ENCODE measurements at places on chromosomes 7 and 10. TPM values are rescaled to one million over a fixed set of nuclear protein-coding genes. Genes with fewer than 3 reads are reported as not detected.

DNA sequence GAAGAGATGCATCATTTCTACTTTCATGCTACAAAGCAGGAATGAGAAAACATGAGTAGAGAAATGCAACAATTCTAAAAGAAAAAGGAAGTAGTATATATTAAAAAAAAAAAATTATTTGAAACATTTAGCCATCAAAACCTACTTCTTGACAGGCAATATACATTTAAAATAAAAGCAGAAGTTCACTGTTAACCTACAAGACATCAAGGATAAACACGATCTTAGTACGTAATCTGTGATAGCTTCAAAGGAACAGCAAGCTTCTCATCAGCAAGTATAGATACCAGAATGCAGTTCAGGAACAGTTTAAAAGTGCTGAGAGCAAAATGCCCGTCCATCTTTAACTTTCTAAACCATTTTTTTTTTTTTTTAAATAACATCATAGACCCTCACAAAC lies 36.9 kb downstream of the MALSU1 start:
- DNase-seq: no peak

GRCh38 chr10:31867646-31868045 lies 61.0 kb downstream of the ARHGAP12 start:
- DNase-seq: no peak

- DNase-seq: peak; percentile 62
Measured at GRCh38 chr10:72087969-72088888, at the start of gene SPOCK2. Gene SPOCK2, minus strand, starts transcription at chr10:72088551. Its CDS starts 223 bp downstream, at chr10:72088328.

- no peak for DNase-seq
Measured at GRCh38 chr10:27134371-27134770, 19.8 kb downstream of the YME1L1 start.

DNA sequence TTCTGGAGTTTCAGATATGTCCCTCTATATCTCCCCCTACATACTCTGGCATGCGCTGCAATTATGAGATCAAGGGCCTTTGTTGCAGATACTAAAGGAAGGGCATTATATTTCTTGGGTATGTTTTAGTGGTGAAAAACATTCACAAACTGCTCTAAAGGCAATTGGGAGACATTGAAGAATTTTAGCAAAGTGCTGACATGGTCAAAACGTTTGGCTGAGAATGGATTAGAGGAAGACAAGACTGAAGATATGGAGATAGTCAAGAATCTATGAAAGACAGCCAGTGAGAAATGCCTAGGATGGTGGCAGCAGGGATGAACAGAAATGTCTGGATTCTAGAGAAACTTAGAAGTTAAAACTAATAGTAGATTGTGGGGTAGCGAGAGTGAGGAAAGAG lies 104.5 kb upstream of the CABCOCO1 start:
- DNase-seq: no peak

DNA sequence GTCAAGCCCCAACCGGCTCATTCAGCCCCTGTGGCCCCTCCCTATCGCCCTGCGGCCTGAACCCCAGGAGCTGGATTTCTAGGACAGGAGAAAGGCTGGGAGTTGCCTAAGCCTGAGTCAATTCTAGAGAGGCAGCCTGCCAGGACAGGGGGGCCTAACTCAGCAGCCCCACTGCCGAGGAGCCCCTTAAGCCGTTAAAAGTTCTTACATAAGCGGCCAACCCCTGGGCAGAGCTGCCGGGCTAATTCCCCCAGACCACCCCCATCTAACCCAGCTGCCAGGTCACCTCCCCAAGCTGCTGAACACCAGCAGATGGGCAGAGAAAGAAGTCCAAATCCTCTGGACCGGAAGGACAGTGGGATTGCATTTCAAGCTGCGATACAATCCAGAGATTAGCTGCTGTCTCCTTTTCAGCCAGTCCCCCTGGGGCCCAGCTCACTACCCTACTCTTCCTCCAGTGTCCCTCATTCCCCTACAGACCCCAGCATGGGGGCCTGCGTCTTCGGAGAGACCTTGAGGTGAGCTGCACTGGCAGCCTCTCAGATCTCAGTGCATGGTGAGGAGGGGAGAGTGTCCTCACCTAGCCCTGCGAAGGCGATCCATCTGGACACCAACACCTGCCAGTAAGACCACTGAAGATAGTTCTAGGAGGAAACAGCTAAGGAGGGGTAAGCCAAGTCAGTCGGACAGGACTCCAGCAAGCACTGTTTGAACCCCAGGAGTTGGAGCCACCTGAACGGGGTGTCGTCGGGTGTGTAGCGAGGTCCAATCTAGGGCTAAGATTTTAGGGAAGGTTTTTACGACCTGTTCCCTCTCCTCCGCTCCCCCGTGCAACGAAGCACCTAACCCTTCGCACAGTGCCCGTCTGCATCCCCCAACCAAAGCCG lies 830 bp downstream of the IMPDH1 start:
- DNase-seq: no peak

- no peak for DNase-seq
Measured at GRCh38 chr10:70137927-70138883, 5.6 kb upstream of the AIFM2 start.

DNA sequence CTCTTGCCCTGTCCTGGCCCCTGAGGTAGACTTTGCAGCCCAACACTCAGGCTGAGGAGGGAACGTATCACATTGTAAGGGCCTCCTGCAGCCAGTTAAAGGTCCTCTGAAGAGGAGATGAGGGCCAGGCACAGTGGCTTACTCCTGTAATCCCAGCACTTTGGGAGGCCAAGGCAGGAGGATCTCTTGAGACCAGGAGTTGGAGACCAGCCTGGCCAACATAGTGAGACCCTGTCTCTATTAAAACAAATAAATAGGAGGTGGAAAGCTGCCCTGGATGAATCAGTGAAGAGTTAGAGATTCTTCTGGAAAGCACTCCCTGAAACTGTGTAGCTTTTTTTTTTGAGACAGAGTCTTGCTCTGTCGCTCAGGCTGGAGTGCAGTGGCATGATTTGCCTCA lies 2.3 kb upstream of the C10orf62 start:
- no peak for DNase-seq

DNA sequence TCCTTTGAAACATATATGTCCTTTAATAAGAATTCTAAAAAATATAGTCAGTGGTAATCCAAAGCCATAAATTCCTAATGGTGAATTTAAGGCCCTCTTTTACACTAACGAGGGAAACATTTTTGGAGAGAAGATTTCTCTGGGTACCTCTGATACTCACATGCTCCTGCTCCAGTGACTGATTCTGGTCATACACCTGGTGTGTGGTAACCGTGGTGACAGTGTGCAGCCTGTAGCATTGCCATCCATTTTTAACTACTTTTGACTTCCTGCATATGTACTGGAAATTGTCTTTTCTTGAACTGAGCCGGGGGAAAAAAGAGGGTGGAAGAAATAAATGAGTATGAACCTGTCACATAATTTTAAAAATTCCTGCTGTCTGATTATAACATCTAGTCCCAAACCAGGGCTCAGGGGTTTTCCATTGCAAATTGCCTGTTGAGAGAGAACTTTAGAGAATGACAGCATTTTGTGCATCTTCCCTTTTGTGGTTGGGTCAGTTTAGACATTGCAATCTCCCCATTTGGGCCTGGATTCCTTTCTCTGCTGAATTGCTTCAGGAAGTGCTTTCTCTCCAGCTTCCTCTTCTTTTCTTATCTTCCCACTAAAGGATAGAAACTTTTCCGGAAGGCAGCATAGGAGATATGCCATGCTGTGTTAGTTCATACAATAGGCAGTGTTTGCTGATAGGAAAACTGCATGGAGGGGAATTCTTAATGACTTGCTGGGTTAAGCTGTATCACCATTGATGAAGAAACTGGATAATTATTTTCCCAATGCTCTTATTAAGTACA lies 125.5 kb downstream of the GRM3 start:
- no peak for DNase-seq

DNA sequence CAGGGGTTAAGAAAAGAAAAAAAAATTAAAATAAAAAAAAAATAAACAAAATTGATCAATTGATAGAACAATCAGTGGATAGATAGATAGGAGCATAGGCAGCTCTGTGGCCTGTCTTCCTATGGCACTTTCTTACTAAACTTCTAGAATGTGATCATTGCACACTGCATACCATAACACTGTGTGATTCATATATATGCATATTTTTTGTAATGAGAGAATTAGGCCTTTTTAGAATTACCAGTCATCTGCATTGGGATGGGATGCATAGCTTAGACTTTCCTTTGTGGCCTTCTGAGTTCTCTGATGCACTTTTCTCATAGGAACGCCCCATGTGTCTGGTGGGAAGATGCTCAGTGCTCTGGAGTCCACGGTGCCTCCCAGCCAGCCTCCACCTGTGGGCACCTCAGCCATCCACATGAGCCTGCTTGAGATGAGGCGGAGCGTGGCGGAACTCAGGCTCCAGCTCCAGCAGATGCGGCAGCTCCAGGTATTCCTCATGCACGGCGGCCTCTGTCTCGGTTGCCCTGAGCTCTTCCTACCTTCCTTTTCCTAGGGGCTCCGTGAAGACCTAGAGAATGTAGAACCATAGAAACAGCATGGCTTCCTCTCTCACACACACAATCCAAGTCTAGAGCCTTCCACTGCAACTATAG lies 222.5 kb downstream of the ARHGAP21 start:
- DNase-seq: no peak

DNA sequence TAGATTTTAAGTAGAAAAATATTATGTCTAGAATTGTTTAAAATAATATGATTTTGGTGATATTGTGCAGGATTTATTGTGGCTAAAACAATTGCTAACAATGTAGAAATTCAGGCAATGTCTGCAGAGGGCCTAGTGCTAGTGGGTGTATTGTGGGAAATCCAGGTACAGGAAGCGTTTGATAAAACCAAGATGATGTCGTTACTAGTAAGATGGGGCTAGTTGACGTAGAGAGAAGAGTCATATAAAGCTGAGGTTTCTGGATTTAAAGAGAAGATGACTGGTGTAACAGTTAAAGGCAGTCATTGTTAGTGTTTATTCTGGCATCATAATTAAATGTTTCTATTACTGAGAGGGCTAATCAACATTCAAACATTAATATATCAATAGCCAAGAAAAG lies 43.5 kb downstream of the ADK start:
- DNase-seq: no peak

- DNase-seq: no peak
Measured at GRCh38 chr10:15238555-15239335, 70.3 kb upstream of the NMT2 start.

AMZ1 gene
- total RNA-seq: 0.07 TPM

CHAT gene
- 2.2 TPM for total RNA-seq

HOXA1 gene
- total RNA-seq: 0.16 TPM

SPDYE2B gene
- total RNA-seq: not detected

NUTM2E gene
- total RNA-seq: not detected

Data from activated T-helper 2 cell treated with anti-CD3 and anti-CD28 coated beads, Interferon-gamma antibody, Interleukin-2, Interleukin-4, amounts not matched to agents 10 μg/mL and 5 μg/mL and 100 μg/mL, durations not matched to agents 14 hours and 24 hours and 36 hours (primary cell).